Activated CD8-positive, alpha-beta T cell treated with anti-CD3 and anti-CD28 coated beads for 36 hours (primary cell): ENCODE measurements at places on chromosomes 12 and 14.

GRCh38 chr14:21440859-21441258 is 15.1 kb downstream of the CHD8 start:
- peaks cover 31% of the 10 kb centered on the region for H3K4me1 ChIP-seq
- no peak for DNase-seq
- no peaks in the 10 kb centered on the region for H3K27me3 ChIP-seq
- H3K4me3 ChIP-seq: no peak overlapping the region
- H3K27ac ChIP-seq: no peak overlapping the region

GRCh38 chr12:122932207-122932606 is 34.1 kb downstream of the ABCB9 start:
- DNase-seq: no peak
- no peaks in the 10 kb centered on the region for H3K27me3 ChIP-seq
- H3K36me3 ChIP-seq: no peaks in the 10 kb centered on the region
- H3K4me1 ChIP-seq: peaks cover 6% of the 10 kb centered on the region
- no peak overlapping the region for H3K4me3 ChIP-seq
- H3K27ac ChIP-seq: no peak overlapping the region

DNA sequence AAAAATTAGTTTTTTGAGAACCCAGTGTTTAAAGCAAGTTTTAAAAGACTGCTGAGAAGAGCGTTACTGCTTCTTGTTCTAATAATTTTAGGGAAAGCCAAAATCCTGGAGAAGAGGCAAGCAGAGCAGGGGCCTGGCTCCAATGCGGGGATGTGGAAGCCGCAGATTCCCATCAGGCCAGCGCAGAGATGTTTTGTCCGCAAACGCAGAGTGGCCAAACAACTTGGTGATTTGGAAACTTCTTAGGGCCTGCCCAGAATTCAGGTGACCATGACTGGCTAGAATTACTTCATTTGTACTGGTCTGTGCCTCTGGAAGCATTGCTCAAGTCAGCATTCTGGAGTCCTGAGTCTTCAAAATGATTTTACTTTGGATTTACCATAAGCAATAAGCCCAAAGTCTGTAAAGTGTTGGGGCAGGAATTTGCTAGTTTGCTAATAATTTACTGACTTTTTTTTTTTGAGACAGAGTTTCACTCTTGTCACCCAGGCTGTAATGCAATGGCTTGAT is 208.4 kb downstream of the PPM1H start:
- no peak overlapping the region for H3K27ac ChIP-seq
- H3K4me1 ChIP-seq: no peaks in the 10 kb centered on the region
- H3K27me3 ChIP-seq: no peaks in the 10 kb centered on the region
- no peak for DNase-seq
- no peaks in the 10 kb centered on the region for H3K36me3 ChIP-seq

DNA sequence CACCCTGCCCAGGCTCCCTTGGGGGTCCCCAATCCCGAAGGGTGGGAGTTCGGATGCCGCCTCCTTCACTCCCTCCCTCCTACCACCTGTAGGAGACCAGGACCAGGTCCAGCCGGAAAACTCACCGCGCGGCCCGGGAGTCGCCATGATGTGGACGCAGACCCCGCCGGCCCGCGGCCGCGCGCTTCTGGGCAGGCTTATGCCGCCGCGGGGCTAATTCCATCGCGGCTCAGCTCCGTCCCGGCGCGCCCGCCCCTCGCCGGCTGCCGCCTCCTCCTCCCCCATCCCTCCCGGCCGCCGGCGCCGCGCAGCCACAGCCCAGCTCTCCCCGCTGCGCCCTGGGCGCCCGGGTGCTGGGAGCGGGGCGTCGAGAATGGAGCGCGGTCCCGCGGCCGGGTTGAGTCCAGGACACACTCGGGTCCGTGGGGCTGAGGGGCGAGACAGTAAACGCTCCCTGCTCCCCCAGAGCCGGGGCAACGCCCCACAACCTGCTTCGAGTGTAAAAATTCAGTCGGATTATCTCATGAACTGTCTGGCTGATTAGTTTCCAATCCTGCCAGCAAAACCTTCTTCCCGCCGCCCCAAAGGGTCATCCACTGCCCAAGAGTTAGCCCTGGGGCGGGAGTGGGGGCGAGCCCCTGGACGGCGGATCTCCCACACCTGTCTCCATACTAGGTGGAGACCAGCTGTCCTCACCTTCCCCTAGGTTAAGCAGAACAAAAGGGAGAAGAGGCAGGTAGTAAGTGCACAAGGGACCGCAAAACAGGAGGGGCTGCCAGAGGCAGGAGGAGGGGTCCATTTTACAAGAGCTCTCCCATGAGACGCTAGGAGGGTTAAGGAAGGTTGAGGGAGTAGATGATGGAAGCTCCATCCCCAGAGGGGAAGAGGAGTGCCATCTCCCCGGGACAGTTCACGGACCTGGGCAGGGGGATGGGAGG is at the start of gene ANO2:
ANO2 (minus strand) TSS at position 189 of the 938 bp plus-strand sequence; CDS start at position 147, 42 bp downstream.
- no peak within 1 kb of the TSS for H3K4me3 ChIP-seq
- H3K4me1 ChIP-seq: peaks cover 2% of the 10 kb centered on the region
- no peak for DNase-seq
- no peaks in the 10 kb centered on the region for H3K36me3 ChIP-seq

- no peaks in the 10 kb centered on the region for H3K36me3 ChIP-seq
- no peak overlapping the region for H3K4me3 ChIP-seq
- H3K27ac ChIP-seq: no peak overlapping the region
- no peak for DNase-seq
- no peaks in the 10 kb centered on the region for H3K4me1 ChIP-seq
These were observed 9.7 kb downstream of the TEDC1 start for GRCh38 chr14:105500726-105501101.

- peak overlapping the region; percentile 92 for H3K27ac ChIP-seq
- DNase-seq: peak; percentile 85
- H3K4me3 ChIP-seq: peak overlapping the region; percentile 51
- no peaks in the 10 kb centered on the region for H3K36me3 ChIP-seq
- peaks cover 36% of the 10 kb centered on the region for H3K4me1 ChIP-seq
- H3K27me3 ChIP-seq: no peaks in the 10 kb centered on the region
These were observed 287.3 kb downstream of the BCL11B start for GRCh38 chr14:98984719-98985041.

GRCh38 chr12:102879144-102879763 is 37.8 kb downstream of the PAH start:
- H3K4me1 ChIP-seq: no peaks in the 10 kb centered on the region
- no peak overlapping the region for H3K27ac ChIP-seq
- H3K36me3 ChIP-seq: no peaks in the 10 kb centered on the region
- H3K27me3 ChIP-seq: peaks cover 8% of the 10 kb centered on the region
- no peak overlapping the region for H3K4me3 ChIP-seq

GRCh38 chr14:68027276-68027675 is 207.7 kb downstream of the RAD51B start:
- H3K36me3 ChIP-seq: peaks cover 18% of the 10 kb centered on the region
- H3K4me1 ChIP-seq: no peaks in the 10 kb centered on the region
- no peak for DNase-seq
- H3K27me3 ChIP-seq: no peaks in the 10 kb centered on the region

DNA sequence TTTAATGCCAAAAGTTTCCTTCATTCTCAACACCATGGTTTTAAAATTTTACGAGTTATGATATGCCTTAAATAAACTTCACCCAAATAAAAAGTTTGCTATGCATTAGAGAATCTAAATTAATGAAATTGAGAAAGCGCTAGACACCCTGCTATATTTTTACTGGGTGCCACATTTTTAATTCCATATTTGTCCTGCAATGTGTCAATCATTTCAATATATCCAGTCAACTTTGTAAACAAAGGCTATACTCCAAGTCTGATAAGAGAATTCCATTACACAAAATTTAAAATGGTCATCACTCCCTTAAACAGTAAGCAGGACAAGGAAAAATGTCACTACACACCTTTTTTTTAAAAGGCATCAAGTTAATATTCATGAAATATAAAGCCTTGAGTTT is 1.9 kb downstream of the PPP1R12A start:
- no peak for DNase-seq
- H3K27ac ChIP-seq: no peak overlapping the region
- peaks cover 8% of the 10 kb centered on the region for H3K36me3 ChIP-seq
- H3K4me1 ChIP-seq: peaks cover 51% of the 10 kb centered on the region
- no peaks in the 10 kb centered on the region for H3K27me3 ChIP-seq

- DNase-seq: no peak
- H3K36me3 ChIP-seq: no peaks in the 10 kb centered on the region
- H3K4me1 ChIP-seq: peaks cover 14% of the 10 kb centered on the region
- H3K27ac ChIP-seq: no peak overlapping the region
- H3K27me3 ChIP-seq: no peaks in the 10 kb centered on the region
- H3K4me3 ChIP-seq: peak overlapping the region; percentile 82
These were observed 963 bp downstream of the TCTN2 start for GRCh38 chr12:123671876-123672275.

- no peak overlapping the region for H3K27ac ChIP-seq
- no peaks in the 10 kb centered on the region for H3K4me1 ChIP-seq
- no peak overlapping the region for H3K4me3 ChIP-seq
- H3K36me3 ChIP-seq: no peaks in the 10 kb centered on the region
These were observed 6.3 kb downstream of the TMEM179 start for GRCh38 chr14:104598039-104598909.

DNA sequence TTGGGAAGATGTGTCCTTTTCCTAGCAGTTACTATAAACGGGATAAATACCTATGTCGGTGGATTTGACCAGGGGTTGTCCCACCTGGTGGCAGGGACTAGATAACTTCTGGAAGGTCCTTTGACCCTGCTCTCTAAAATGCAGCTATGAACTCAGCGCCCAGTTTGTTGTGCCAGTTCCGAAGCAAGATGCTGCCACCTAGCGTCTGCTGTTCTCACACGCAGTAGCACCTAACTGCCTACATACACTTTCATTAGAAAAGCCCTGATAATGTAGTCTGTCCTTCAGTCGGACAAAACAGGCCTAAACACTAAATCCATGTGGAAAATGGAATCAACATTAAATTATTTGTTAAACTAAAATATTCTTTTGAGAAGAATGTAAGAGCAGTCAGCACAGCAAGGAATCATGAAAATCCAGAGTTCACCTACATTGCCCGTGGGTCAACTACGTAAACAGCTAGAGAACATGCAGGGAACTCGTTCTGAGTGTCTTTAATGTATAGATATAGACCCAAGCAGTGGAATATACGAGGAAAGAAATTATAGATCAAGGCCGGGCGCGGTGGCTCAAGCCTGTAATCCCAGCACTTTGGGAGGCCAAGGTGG is 51.1 kb upstream of the CRACR2A start:
- no peak overlapping the region for H3K4me3 ChIP-seq
- H3K27ac ChIP-seq: no peak overlapping the region
- H3K4me1 ChIP-seq: peaks cover 10% of the 10 kb centered on the region
- H3K27me3 ChIP-seq: no peaks in the 10 kb centered on the region

GRCh38 chr12:54941659-54942058 is 42.9 kb downstream of the TESPA1 start:
- peaks cover 15% of the 10 kb centered on the region for H3K4me1 ChIP-seq
- no peak for DNase-seq
- no peak overlapping the region for H3K27ac ChIP-seq
- no peak overlapping the region for H3K4me3 ChIP-seq
- peaks cover 22% of the 10 kb centered on the region for H3K36me3 ChIP-seq

GRCh38 chr14:66066981-66067776 is 419.0 kb upstream of the CCDC196 start:
- no peaks in the 10 kb centered on the region for H3K36me3 ChIP-seq
- no peaks in the 10 kb centered on the region for H3K4me1 ChIP-seq
- DNase-seq: no peak
- no peak overlapping the region for H3K4me3 ChIP-seq
- no peaks in the 10 kb centered on the region for H3K27me3 ChIP-seq
- H3K27ac ChIP-seq: no peak overlapping the region

DNA sequence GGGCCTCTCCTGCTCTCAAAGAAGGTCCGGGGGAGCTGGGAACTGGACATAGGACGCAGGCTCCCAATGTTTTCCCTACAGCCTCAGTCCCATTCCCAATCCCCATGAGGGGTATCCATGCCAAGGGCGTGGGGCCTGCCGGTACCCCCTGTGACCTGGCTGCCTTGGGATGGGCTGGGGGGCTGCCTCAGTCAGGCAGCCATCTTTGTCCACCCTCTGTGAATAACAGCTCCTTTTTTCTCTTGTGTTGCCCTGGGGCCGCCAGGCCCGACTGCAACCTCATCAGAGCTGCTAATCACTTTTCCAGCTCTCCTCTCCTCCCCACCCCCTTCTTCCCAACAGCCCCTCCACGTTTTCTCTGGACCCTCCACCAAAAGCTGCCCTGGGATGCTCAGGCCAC is 11.2 kb downstream of the FIGNL2 start:
- no peak for DNase-seq
- H3K27me3 ChIP-seq: peaks cover 24% of the 10 kb centered on the region
- H3K36me3 ChIP-seq: no peaks in the 10 kb centered on the region
- no peak overlapping the region for H3K4me3 ChIP-seq

DNA sequence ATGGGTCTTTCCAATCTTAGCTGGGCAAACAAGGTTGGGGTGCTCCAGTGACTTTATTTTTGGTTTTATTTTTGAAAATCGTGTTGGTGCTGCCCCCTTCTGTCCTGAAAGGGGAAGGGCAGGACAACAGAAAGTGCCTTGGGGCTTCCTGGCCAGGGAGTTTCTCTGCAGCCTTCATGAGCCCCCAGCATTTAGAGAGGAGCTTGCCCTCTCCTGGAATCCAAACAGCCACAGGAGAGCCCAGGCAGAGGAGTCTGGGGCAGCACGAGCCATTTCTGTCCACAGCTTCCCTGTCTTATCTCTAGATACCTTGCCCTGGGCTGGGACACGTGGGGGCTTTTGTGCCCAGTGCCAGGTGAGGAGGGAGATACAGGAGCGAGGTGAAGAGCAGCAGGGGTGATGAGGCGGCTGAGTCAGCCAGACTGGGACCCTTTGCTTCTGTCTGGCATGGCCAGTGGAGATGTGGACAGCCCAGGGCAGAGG is 4.4 kb upstream of the C1RL start:
- H3K27ac ChIP-seq: no peak overlapping the region
- peaks cover 20% of the 10 kb centered on the region for H3K36me3 ChIP-seq
- H3K4me3 ChIP-seq: no peak overlapping the region
- peak; percentile 51 for DNase-seq
- peaks cover 14% of the 10 kb centered on the region for H3K4me1 ChIP-seq
